ENCODE measurements at places on chromosomes 4 and X.

GRCh38 chr4:13992975-13993520 lies 365.5 kb upstream of the BOD1L1 start:
- no peak for DNase-seq

DNA sequence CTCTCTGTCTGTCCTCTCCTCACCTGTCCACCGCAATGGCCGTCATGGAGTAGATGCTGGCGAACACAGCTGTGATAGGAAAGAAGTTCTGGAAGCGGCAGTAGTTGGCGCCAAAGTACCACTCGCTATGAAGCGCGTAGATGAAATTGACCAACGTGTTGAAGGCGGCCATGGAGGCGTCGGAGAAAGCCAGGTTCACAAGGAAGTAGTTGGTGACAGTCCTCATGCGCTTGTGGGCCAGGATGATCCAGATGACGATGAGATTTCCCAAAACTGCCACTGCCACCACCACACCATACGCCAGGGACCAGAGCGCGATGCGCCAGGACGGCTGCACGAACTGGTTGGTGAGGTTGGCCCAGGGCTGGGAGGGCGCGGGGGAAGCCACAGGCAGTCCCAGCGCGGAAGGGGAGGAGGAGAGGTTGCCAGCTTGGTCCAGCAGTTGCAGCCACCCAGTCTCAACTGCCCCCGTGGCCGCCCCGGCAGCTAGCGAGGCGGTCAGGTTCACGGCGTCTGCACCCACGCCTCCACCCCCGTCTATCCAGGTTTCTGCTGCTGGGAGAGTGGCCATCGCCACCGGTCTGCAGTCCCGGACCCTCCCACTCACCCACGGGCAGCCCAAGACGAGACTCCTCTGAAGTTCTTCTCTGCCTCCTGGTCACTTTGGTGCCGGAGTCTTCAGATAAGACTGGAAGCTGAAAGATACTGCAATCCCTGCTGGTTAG lies 518 bp downstream of the TACR3 start:
- no peak for DNase-seq

- no peak for DNase-seq
Observed at GRCh38 chr4:183903021-183903760, 1.9 kb upstream of the STOX2 start.

DNA sequence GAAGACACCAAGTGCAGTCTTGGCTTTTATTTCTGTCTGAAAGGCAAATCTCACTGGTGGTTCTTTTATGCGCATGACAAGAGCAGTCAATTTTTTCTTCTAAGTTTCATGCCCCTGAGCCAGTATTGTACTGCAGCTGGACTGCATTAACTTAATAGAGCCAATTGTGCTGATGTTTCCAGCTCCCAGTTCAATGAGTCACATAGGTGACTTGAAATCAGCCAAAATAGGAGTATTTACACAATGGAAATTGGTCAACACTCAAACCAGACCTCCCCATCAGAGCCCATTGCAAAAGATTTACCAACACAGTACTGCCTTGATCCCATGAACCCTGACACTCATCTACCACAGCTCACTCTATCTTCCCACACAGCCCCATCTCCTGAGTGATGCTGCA lies 100.3 kb upstream of the GUCY1A1 start:
- no peak for DNase-seq

GRCh38 chrX:22652596-22652995 lies 347.2 kb upstream of the DDX53 start:
- DNase-seq, result no peak
